ENCODE measurements at places on chromosomes 5 and 9. TPM values are rescaled to one million over a fixed set of nuclear protein-coding genes. Genes with fewer than 3 reads are reported as not detected.

The DMGDH gene
- 1.0 TPM for total RNA-seq

The SLC45A2 gene
- total RNA-seq = 0.14 TPM

The PLPPR1 gene
- total RNA-seq = not detected

The PCDHA12 gene
- not detected for total RNA-seq

The FOXD1 gene
- 0.07 TPM for total RNA-seq

The AMBP gene
- total RNA-seq = not detected

The PTPRD gene
- total RNA-seq = not detected

The NRG2 gene
- total RNA-seq = not detected

The OR1Q1 gene
- not detected for total RNA-seq

The PFN3 gene
- not detected for total RNA-seq

The NDFIP1 gene
- 58.2 TPM for total RNA-seq

The PCDHA9 gene
- not detected for total RNA-seq

The TSLP gene
- not detected for total RNA-seq

The PCDHGA3 gene
- total RNA-seq = 0.23 TPM

The MARVELD2 gene
- 0.16 TPM for total RNA-seq

The DMRT3 gene
- total RNA-seq = not detected

The WWC1 gene
- total RNA-seq = not detected

The SUSD3 gene
- 58.8 TPM for total RNA-seq

The IL9 gene
- not detected for total RNA-seq

The PRLR gene
- total RNA-seq = not detected

The TUT7 gene
- 39.2 TPM for total RNA-seq

The FANCG gene
- total RNA-seq = 112 TPM

The THG1L gene
- total RNA-seq = 20.3 TPM

The DBH gene
- not detected for total RNA-seq

The TMC1 gene
- not detected for total RNA-seq

The GARNL3 gene
- total RNA-seq = 1.8 TPM

The GHR gene
- total RNA-seq = not detected

The PRRX2 gene
- 0.64 TPM for total RNA-seq

The PCSK1 gene
- not detected for total RNA-seq

The FUT7 gene
- 0.41 TPM for total RNA-seq

The ZDHHC11 gene
- 20.6 TPM for total RNA-seq

The C9orf153 gene
- total RNA-seq = 0.25 TPM

The PCDHGA10 gene
- total RNA-seq = 0.34 TPM

The FOXI1 gene
- not detected for total RNA-seq

All from T-helper 2 cell treated with Interferon-gamma antibody and Interleukin-4, amounts not matched to agents 100 ng/mL and 5 ng/mL, for 36 hours (primary cell).